ENCODE measurements at places on chromosomes 11 and 22.

GRCh38 chr11:121240650-121241303 lies 51.8 kb upstream of the SC5D start:
- no peak for DNase-seq

- DNase-seq, result no peak
Observed at GRCh38 chr11:132980670-132981069, 551.6 kb downstream of the OPCML start.

- DNase-seq, result no peak
Observed at GRCh38 chr22:19719488-19720021, 3.8 kb upstream of the GP1BB start.

DNA sequence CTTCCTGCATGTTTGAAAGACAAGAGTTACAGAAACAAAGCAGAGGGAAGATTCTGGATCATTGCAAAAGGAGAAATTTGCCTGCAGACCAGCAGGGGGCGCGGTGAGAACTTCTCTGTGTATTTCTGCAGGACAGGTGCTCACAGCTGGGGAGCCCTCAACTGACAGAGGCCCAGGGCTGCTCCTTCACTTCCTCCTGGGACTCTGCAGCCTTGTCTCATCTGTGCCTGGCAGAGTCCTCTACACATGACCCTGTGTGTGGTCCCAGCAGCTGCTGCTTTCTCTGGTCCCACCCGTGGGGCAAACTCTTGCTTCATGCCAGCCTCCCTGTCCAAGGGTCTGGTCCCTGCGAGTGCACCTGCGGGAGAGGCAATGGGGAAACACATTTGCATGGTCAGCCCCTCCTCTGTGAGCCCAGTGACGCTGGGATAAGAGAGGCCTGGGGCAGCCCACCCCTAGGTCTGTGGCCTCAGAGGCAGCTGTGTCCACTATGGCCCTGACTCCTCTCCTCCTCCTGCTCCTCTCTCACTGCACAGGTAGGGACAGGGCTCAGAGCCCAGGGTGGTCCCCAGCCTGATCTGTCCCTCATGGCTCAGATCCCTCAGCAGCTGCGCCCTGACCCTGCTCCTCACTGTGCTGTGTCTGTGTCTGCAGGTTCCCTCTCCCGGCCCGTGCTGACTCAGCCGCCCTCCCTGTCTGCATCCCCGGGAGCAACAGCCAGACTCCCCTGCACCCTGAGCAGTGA lies 43.2 kb upstream of the VPREB1 start:
- peak; percentile 89 for DNase-seq

DNA sequence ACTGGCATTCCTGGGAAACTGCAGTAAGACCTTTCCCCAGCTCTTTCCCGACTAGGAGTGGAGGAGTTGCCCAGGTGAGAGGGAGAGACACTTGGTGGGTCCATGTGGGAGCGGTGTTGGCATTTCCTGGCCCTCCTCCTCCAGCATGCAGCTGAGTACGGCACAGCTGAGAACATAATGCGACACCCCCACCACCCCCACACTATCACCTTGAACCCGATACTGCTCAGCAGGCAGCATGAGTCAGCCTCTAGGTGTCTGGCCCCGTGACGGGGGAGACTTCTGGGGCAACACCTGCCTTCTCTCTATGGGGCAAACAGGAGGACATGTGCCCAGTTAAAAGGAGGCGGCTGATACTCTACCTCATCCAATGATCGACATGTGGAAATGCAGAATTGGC lies 64.4 kb downstream of the PKNOX2 start:
- DNase-seq, result no peak

DNA sequence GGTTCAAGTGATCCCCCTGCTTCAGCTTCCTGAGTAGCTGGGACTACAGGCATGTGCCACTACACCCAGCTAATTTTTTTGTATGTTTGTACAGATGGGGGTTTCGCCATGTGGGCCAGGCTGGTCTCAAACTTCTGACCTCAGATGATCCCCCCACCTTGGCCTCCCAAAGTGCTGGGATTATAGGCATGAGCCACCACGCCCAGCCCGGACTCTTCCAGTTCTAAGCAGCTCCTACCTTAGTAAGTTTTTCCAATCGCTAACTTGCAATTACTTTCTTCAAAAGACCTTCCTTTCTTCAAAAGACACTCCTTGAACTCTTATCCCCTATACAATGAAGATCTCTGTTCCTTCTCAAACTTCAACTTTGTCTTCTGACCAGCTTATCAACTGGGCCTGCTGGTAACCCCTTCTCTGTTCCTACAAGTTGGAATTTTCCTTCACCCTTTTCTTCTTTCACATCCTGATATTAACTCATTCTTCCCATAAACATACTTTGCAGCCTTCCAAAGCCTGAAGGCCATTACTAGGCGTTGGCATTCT lies 25.8 kb downstream of the RBFOX2 start:
- DNase-seq, result no peak

GRCh38 chr11:113278925-113279324 lies 35.5 kb upstream of the TTC12 start:
- no peak for DNase-seq

DNA sequence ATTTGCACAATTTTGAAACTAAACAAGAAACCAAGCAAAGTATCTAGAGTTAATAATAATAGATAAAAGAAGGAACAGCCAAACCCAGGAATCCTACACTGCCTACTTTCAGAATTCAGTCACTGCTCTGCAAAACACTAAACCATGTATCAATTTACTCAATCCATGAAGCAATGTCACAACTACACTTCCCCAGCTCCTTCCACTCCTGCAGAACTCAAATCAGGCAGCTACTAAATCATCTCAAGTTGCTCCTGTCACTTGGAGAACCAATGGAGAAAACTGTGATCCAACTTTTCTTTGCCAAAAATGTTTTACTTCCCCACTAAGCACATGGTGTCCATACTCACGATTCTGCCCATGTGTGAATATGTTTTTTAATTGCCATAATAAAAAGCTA lies 24.9 kb upstream of the C11orf58 start:
- DNase-seq, result no peak

GRCh38 chr22:37741312-37741795 lies 44.5 kb downstream of the TRIOBP start:
- DNase-seq, result no peak

GRCh38 chr11:93653571-93653970 lies 7.9 kb upstream of the CEP295 start:
- no peak for DNase-seq

- no peak for DNase-seq
Observed at GRCh38 chr11:127066401-127067090, 66.0 kb upstream of the KIRREL3 start.

DNA sequence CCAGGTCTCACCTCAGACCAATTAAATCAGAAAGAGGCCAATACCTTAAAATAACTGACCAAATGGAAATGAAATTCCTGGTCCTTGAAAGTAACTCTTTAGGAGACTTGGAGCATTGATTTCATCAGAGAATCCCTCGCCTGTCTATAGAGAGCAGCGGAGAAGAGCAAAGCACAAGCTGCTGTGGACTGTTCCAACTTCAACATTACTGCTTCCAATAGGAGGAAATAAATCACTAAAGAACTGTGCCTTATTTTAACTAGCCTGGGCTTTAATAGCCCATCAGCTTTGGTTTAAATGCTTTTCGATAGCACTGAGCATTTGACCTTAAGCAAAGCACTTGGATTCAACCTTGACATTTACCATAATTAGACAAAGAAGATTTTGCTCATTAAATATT lies 32.0 kb upstream of the FJX1 start:
- DNase-seq, result no peak

GRCh38 chr11:119087747-119088241 lies 3.1 kb downstream of the HMBS start:
- no peak for DNase-seq

DNA sequence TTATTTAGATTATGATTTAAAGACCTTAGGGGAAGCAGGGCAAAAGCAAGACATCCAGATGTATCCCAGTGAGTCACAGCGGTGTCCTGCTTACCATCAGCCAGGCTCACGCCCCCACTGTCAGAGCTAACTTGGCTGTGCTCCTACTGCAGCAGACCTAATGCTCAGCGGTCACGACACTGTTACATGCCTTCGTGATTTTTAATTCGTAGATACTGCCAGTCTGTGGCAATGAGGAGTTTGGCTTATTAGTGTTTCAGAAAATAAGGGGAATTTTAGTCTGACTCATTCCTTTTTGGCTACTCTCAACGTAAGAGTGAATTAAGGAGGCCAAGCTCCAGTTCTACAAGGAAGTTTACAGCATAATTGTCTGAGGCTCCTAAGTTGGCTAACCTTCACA lies 22.7 kb downstream of the EFCAB6 start:
- no peak for DNase-seq

GRCh38 chr11:17543574-17544180 lies 539 bp downstream of the USH1C start:
- peak; percentile 66 for DNase-seq

GRCh38 chr11:70305501-70305900 lies 35.0 kb downstream of the PPFIA1 start:
- DNase-seq, result no peak

GRCh38 chr11:614623-615503 lies 887 bp downstream of the IRF7 start:
- DNase-seq, result peak; percentile 86

DNA sequence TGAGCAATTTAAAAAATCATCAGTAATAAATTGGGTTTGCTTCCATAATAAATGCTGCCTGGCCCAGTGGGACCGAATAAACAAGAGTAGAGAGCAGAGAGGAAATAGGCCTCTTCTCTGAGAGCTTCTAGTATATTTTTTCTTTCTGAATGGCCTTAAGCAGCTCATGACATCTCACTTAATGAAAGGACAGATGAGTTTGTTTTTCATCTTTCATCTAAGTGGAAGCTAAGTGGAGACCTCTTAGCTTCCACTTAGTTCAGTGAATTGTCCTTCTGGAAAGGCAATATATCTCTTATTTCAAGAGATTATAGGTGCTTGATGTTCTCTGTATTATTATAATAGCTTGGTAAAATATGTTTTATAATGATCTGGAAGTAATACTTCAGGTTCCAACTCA lies 245.9 kb upstream of the ANO3 start:
- no peak for DNase-seq

- no peak for DNase-seq
Observed at GRCh38 chr11:15967966-15968365, 388.4 kb downstream of the SOX6 start.

GRCh38 chr11:47236482-47236881 lies 12.1 kb downstream of the ACP2 start:
- no peak for DNase-seq

GRCh38 chr11:123740787-123741158 lies 687 bp downstream of the ZNF202 start:
- DNase-seq, result no peak

- DNase-seq, result no peak
Observed at GRCh38 chr11:113675003-113675561, 31.0 kb downstream of the TMPRSS5 start.

GRCh38 chr22:25690798-25691197 lies 51.2 kb upstream of the MYO18B start:
- DNase-seq, result no peak

DNA sequence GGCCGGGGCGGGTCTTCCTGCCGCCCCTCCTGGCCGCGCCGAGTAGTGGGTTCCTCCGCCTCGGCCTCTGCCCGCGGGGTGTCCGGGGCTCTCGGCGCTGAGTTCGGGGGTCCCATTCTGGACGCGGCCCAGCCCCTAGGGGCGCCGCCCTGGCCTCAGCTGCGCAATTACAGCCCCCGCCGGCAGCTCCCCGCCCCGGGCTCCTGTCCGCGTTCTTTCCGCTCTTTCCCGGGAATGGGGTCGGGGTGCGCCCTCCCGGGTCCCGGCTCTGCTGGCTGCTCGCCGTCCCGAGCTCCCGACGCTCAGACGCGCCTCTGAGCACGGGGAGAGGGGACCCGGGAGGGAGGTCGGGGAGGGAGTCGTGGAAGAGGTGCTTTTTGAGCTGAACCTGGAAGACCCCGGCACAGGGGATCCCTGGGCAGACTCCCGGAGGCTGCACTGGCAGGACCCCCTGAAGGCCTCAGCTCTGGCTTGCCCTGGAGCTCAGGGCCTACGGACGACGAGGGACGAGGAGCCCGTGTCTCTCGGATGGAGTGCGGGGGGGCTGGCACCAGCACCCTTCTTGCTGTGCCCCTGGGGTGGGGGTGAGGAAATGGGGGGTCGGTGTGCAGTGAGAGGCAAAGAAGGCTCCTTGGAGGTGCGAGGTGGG lies 558 bp downstream of the TSPAN4 start:
- peak; percentile 88 for DNase-seq

DNA sequence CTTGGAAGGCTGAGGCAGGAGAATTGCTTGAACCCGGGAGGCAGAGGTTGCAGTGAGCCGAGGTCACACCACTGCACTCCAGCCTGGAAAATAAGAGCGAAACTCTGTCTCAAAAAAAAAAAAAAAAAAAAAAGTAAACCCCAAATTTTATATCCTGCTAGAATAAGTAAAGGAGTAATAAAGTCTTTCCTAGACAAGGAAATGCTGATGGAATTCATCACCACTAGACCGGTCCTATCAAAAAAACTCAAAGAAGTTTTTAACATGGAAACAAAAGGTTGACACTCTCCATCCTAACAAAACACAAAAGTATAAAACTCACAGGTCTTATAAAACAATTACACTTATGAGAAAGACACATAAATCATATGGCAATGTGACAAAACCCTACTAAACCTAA lies 213.9 kb downstream of the SBF2 start:
- no peak for DNase-seq

DNA sequence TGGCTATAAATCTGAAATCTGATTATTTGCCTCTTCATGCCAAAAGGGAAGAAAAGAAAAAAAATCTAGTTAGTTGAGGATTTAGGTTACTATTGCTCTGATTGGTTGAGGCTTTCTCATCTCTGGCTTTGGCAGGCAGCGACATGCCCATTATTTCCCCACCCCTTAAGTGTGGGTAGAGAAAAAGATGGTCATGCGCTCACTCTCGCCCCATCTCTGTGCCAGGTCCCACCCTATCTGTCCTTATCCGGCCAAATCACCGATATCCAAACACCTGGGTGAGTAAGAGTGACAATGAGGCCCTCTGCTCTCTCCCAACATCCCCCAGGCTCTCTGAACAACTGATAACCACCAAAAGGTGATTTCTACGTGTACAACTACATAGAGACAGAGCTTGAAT lies 31.2 kb upstream of the SNX19 start:
- DNase-seq, result no peak

- no peak for DNase-seq
Observed at GRCh38 chr11:34502949-34503348, 10.6 kb downstream of the ELF5 start.

DNA sequence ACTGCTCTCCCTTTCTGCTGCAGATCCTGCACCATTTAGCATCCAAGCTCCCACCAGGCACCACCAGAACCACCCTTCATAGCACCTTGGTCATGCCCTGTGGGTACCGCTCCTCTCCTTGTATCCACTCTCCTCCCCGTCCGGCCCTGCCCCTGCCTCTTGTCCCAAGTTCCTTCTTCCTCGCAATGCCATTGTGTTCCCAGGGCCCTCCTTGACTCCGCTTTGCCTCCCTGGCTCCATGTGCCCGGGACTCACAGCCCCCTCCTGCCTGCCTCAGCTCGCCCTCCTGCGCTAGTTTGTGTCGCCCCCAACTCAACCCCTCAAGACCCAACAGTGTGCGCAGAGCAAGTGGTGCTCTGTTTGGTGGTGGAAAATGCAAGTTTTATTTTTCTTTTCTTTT lies 10.8 kb downstream of the FADS2 start:
- peak; percentile 52 for DNase-seq

DNA sequence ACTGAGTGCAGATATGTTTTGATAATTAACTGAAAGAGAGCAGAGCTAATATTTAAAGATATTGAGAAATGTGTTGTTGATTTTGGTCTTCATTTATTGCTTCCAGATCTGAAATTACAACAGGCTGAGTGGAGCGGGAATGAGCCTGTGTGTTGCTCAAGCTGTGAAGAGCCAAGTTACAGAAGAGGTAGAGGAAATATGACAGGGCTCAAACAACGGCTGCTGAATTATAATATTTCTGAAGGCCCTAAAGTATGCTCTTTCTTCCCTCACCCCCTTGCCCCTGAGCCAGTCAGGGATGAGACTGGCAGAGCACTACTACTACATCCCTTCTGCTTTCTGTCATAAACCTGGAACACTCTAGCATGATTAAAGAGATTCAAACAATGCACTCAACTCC lies 115.6 kb downstream of the FANCF start:
- no peak for DNase-seq

All from spleen (tissue), 13 donors.